ENCODE measurements at places on chromosomes 5 and 9.

- DNase-seq, result peak; percentile 55
Measured at GRCh38 chr5:10030219-10030831, 219.4 kb downstream of the ATPSCKMT start.

DNA sequence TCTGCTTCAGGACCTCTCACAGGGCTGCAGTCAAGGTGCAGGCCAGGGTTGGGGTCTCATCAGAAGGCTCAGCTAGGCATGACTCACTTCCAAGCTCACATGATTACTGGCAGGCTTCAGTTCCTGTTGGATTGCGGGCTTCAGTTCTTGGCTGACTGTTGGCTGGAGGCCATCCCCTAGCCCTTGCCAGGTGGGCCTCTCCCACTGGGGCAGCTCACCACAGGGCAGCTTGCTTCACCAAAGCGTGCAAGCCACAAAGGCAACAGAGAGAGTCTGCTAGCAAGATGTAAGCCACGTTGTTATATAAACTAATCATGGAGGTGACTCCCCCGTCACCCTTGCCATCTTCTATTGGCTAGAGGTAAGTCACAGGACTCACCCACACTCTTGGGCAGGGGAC, 14.4 kb downstream of the CPLX2 start:
- no peak for DNase-seq

GRCh38 chr9:20948703-20949102, 82.7 kb downstream of the HACD4 start:
- DNase-seq, result no peak

DNA sequence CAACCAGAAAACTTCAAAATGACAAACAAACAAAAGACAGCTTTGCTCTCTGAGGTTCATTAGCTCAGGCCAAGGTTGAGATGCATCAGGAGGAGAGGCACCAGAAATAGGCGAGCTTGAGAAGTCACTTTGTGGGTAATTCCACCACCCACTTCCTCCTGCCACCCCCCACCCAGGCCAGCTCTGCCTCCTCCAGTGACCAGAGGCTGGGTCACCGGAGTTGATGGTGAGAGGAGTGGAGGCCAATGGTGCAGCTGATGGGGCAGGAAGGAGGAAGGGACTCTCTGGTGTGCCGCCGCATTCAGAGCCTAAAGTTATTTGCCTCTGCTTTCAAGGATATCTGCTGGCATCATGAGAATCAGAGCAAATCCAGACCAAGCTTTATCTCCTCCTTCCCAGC, 73.8 kb upstream of the ASTN2 start:
- no peak for DNase-seq

DNA sequence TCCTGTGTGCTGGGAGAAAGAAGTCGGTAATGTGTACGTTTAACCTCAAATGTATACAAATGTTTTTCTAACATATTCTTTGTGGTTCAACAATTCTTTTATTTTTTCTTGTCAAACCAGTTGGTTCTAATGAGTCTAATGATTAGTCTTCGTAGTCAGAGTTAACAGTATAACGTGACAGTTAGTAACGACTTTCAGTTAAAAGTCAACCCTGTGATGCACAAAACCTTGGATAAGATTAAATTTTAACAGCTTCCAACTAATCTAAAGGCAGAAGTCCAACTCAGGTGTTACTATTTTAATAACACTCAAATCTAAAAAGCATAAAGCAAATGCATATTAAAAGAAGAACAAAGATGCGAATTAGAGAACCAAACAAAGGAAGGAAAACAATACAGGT, 47.0 kb downstream of the SEMA6A start:
- DNase-seq, result no peak

DNA sequence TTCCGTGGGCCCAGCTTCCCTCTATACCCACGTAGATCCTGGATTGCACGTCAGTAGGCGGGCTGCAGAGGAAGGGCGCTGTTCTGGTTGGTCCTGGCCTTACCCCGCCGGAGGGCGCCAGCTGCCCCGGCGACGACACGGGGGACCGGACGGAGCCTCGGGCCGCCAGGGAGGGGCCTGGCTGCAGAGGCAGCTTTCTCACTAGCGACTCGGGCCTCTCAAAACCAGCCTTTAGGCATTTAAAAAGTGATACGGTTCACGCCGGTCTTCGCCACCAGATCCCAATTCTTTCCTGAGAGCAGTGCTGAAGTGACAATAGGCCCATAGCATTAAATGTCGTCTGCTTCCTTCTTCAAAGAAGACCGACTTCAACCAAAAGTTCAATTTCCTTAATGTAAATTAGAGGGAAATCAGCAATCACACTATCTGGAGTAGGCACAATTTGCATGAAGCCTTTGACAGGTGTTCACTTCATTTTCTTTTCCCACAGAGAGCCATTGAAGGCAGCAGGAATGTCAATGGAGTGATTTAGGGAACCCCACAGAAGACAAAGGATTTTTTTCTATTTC, 17.6 kb upstream of the UBE2D2 start:
- peak; percentile 9 for DNase-seq

- no peak for DNase-seq
Measured at GRCh38 chr9:34997379-34997781, 7.8 kb downstream of the DNAJB5 start.

DNA sequence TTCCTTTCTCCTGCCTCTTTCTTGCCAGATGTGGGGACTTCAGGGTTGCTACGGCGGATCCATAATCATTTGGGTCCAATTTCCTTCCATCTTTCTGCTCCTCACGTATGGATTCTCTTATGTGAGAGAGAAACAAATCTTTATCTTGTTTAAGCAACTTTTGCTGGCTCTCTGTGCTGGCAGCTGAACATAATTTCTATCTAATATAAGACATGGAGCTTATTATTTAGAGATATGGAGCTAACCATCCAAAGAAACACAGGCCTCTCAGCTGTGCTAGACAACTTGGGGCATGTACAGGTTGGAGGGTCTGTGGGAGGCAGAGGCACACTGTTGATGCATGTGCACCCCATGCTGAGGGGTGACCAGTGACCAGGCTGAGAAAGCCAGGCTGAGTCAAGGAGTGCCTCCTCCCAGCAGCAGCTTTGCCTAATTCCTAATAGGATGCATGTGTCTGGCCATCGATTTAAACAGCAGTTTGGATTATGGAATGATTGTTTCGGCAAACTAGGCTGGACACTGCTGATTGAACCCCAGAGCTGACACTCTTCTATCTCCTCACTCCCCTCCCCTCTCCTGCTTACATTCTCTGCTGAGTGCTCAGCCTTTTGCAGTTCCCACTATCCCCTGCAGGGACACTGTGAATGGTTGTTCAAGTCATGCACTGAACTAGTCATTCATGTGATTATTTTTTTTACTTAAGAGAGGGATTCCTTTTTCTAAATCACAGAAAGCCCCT, 195.8 kb downstream of the ERCC6L2 start:
- peak; percentile 51 for DNase-seq

GRCh38 chr5:158691631-158692255, 408.0 kb downstream of the EBF1 start:
- no peak for DNase-seq

DNA sequence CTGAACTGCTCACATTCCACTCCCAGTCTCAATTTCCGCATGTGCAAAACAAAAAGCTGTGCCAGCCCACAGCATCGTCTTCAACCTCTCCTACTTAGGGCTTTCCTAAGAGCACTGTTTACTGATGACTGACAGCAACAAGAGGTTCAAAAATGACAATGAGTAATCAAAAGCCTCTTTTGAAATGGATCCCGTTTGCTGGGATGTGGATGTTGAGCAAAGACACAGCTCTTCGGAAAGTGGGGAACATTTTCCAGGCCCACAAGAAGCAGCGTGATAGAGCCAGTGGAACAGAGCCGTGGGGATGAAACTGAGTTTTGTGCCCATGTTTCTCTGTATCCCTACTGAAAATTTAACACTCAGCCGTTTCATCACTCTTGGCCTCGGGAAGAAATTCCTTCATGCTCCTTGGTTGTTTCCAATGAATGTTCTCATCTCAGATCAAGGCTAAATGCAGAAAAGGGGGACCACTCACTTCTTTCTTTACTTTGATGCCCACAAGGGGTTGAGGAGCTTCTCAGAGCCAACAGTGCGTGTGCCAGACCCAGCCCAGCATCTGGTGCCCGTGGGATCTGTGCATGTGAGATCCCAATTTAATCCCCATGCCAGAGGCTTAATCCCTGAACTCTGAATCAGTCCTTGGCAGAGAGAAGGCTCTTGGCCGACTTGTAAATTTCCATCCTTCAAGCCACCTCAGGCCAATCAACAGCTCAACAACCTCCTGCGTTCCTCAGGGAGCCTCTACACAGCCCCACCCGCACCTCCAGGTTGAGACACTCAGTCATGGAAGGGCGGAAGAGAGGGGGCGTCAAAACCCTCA, 230.2 kb upstream of the DAPK1 start:
- peak; percentile 91 for DNase-seq

GRCh38 chr9:112894041-112894440, 3.4 kb upstream of the SLC46A2 start:
- peak; percentile 60 for DNase-seq

GRCh38 chr9:107838766-107839165, 349.2 kb upstream of the KLF4 start:
- no peak for DNase-seq

GRCh38 chr9:573691-574410, 267.6 kb upstream of the DMRT1 start:
- no peak for DNase-seq

DNA sequence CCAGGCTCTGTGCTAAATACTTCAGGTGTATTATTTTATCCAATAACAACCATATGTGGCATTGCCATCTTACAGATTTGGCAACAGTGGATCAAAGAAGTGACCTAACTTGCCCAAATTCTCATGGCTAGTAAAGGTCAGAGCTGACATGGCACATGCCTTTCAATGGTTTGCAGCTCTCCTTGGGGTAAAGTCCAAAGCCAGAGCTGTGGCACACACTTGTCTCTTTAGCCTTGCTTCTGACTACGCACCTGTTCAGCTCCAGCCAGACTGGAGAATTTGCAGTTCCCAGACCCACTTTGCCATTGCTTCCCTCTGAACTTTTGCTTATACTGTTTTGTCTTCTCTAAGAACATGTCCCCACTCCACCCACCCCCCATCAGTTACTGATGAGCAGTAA, 5.9 kb downstream of the SLC35A4 start:
- no peak for DNase-seq

DNA sequence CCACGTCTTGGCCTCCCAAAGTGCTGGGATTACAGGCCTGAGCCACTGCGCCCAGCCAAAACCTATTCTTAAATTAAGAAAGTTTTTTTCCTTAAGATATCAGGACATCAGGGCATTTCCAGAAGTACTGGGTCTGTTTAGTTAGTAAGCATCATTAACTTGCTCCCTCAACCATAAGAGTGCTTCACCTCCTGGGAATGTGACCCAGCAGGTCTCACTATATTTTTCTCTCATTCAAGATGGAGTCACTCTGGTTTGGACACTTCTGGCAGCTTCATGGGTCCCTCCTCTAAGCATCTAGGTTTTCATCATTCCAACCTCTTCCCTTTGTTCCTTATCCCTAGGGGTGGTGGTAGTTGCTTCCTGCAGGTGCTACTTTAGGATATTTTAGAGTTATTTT, 10.3 kb upstream of the BRD3OS start:
- DNase-seq, result no peak
